Central memory CD4-positive, alpha-beta T cell (primary cell): ENCODE measurements at places on chromosomes 3 and 15.

DNA sequence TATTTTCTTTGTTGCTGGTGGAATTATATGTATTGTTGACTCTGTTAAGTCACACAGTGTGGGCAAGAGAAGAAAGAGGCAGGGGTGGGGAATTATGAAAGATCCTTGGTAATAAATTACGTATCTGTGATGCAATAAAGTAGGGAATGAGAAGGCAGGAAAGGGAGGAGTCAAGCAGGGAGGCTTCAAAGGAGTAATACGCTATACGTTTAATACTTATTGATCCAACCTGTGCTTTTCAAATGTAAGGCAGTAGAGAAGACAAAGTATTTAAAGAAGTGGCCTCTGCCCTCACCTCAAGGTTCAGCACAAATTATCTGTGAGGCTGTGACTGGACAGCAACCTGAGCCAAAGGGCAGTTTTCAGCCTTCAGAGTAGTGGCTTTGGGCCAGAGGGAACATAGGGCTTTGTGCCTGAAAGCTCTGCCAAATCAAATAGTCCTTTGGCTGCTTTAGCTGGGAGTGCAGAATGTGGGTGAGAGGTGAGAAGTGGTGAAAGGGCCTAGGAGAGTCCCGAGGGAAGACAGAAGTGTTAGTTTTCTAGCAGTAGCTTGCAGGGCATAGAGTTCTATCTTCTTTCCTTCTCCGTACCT lies 1.2 kb upstream of the PLIN1 start:
- DNase-seq: no peak

DNA sequence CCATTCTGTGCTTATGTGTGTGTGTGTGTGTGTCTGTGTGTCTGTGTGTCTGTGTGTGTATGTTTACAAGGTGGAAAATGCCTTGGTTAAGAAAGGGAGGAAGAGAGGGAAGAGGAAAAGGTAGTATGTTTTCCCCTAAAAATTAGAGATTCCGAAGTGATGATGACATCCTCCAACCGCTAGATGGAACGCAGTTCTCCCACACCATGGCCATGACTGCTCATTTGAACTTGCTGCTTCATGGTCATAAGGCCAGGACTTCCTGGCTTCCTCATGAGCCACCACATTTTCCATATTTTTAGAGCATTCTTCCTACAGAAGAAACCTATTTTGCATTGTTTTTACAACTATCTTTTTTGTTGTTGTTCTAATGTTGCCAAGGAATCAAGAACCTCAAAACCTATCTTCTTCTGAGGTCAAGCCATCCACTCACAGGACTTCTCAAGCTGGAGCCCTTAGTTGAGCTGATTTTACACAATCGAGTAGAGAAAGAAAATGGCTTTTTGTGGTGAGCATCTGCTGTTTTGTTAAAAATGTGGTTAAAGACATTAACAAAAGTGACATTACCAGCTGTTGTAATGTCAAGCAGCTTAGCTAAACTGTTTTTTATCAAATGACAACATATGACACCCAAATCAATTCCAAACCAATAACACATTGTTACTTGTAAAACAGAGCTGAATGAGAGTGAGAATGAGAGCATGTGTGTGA lies 1091.0 kb downstream of the FHIT start:
- DNase-seq: no peak

DNA sequence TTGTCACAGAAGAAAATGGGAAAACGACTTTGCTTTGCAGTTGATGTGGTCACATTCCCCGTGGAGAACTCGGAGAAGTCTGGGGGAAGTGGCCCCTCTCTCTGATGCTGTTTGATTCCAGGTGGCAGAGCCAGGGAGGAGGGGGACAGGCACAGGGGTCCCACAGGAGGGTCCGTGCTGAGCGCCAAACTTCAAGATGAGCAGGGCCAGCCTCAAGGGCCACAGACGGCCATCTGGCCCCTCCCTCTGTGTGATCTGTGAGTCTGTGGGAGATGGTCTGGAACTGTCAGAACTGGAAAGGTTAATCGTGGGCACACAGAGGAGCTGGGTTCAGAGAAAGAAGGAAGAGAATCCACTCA lies 23.1 kb upstream of the CORO2B start:
- DNase-seq: no peak

GRCh38 chr3:32591186-32591585 lies 20.5 kb upstream of the DYNC1LI1 start:
- no peak for DNase-seq

DNA sequence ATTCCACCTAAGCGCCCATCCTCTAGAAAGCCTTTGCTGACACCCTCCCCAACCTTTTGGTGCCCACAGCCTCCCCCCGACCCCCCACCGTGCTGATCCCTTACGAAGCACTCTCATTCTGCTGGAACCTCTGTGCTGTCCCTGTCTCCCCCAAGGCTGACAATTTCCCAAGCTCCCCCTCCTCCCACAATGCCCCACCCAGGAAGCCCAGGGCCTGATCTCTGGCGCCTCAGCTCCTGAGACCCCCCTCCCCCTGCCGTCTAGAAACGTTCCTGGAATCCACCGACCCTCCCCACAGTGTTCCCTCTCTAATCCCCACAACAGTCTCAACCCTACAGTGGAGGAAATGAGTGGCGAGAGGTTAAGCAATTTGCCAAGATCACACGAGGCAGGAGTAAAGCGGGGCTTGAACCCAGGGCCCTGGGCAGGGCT lies 18.3 kb downstream of the MYL3 start:
- DNase-seq: no peak

DNA sequence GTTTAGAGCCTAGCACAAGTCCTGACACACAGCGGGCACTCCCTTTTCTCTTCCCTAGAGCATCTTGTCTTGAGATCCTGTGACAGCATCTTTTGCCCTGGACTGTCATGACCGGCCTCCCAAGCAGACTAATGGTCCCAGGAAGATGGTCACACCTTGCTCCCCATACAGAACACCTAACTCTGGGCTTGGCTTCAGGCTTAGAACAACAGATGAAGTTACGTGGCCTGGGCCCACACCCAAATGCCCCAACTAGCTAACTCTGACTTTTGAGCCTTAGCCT lies 781 bp upstream of the IP6K1 start:
- DNase-seq: no peak
